ENCODE measurements at places on chromosomes 5 and 9.

DNA sequence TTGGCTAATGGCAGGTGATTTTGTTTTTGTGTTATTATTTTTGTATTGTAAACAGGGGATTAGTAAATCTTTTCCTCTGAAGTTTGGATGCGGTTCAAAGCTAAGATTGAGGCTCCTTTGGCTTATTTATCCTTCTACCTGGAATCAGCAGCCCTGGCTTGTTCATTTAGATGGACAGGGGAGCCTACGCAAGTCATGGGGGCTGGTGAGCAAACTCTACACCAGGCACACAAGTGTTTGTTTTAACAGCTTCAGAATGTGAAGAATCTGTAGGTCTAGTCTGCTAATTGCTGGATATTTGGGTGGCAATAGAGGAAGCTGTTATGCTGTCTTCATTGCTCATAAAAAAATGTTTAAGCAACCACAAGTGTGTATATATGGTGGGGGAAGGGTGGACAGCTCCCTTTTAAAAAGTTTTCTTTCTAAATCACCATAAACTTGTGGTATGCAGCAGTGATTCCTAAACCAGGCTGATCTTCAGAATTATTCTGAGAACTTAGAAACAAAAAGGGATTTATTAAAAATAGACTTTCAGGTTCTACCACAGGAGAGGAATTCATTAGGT is 20.7 kb downstream of the ZNF462 start:
- no peak for DNase-seq

GRCh38 chr9:24041160-24041690 is 215.2 kb upstream of the ELAVL2 start:
- no peak for DNase-seq

- no peak for DNase-seq
Observed at GRCh38 chr5:160297776-160298175, 14.6 kb downstream of the CCNJL start.

GRCh38 chr5:32475334-32476097 is 31.0 kb upstream of the ZFR start:
- no peak for DNase-seq

DNA sequence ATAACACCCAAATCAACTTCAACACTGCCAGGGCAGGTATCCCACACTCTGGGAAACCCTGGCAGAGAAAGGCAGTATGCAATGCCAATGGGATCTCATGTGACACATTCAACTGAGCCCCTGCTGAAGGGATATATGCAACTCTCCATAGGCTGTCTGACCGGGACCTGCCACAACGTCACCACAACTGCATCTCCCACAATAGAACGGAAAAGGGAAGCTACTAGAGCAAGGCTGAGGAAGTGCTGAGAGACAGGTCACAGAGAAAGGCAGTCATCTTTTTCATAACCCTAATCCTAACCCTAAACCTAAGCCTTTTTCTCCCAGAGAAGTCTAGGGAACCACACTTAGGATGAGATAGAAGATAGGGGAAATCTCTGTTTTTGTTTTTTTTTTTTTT is 345.9 kb upstream of the CD180 start:
- DNase-seq: no peak

- DNase-seq: no peak
Observed at GRCh38 chr9:32677931-32678330, 42.5 kb upstream of the TAF1L start.

DNA sequence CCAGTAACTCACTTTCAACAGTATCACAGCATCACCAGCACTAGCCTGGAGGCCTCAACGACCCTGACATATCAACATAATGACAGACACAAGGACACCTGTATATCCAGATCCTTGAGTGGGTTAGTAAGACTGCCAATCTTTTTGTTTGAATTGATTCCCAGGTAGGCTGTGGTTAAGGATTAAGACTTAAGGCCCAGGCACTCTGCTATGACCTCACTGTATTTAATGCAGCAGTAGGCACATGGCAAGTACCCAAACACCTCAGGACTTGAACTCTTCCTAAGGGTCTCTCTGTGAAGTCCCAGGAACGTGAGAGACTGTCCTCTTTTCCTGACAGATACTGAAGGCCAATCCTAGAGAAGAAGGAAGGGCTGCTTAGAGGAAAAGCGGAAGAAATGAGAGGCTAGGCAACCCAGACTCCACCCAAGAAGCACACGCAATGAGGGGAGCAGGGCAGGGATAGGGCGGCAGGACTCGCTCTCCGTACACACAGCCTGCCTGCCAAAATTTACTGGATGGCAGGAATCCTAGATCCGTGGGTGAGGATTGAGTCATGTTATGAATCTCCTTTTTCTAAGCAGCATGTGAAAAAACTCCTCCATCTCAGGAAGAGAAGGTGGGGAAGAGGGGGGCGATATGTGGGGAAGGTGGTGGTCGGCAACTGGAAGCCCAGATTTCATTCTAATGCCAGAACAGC is 93.4 kb downstream of the SIL1 start:
- DNase-seq: no peak

DNA sequence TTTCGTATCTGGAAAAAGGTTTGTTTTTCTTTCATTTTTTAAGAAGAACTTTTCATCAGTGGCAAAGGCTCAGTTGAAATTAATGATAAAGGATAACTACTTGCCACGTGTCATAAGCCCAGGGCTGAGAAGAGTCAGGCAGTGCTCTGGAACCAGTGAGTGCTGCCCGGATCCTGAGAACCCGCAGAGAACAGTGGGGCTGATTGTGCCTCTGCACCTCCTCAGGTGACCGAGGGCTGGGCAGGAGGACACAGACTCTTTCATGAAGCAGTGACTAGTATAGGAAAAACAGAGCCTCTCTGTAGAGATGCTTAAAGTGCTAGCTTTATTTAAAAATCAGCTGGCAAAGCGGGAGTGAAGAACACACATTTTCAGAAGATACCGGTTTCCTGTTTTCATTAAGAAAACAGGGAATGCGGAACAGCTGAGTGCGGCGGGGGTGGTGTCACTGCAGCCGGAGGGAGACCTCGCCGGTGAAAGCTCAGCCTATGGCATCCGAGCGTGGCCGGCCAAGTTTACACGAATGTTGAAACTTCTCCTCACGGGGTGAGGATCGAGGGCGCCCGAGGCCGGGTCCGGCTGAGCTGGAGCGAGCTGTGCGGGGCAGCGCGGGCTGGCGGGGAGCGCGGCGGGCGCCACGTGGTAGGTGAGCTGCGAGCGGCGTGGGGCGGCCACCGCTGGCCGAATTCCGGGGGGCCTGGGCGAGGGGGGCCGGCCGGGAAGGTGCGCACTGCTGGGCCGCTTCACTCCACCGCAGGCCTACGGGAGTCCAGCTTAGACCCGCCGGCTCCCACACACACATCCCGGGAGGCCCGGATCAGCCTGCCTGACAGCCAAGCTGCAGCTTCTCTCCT is 134.7 kb upstream of the DMRT1 start:
- no peak for DNase-seq

DNA sequence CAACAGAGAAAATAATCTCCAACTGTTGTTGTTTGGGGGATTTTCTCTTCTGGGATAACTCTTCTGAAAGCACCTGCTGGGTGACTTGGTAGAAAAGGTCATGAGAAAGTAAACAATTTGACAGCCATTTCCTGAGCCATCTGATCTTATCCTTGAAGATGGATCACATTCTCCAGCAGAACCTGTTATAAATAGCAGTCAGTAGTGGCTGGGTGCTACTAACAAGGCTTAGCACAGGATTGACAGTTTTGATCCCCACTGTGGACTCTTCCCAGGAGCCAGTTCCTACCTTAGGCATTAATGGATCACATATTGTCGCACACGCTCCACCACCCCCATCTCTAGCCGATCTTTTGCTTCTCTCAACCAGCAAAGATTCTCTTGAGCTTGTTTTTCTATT is 220.2 kb downstream of the PLK2 start:
- no peak for DNase-seq

GRCh38 chr9:126144196-126144595 is 182.4 kb upstream of the MVB12B start:
- no peak for DNase-seq

DNA sequence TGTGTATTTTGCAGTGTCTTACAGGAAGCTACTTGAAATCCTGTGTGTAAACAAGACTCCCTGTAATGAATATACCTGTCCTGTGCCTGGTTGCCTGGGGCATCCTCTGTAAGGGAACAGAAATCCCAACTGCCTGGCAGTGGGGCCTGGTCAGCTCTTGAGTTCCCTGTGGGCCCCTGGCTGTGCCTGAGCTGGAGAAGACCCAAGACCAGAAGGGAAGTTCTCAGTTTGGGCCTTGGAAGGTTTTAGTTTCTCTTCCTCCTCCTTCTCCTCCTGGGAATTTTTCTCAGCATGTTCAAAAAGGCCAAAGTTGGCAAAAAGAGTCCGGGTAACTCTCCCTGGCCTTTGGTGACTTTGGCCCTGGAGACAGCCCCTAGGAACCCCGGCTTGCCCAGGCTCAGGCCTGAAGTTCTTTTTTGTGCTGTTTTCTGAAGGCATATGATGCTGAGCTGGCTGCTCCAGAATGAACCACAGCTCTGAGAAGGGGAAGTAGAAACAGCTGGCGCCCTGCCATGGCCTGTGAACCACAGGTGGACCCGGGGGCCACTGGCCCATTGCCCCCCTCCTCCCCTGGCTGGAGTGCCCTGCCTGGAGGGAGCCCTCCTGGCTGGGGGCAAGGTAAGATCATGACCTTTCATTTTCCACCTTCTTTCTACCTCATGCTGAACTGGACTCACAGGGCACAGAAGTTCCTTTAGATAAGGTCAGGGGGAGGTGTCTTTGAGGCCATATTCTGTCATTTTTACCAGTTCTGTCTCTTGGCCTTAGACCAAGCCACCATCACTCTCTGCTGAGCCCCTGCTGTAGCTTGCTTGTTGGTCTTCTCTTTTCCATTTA is 5.8 kb downstream of the TMEM268 start:
- DNase-seq: no peak

GRCh38 chr5:1725641-1726468 is 73.8 kb downstream of the MRPL36 start:
- no peak for DNase-seq

GRCh38 chr5:73039082-73039481 is 81.3 kb upstream of the TMEM171 start:
- no peak for DNase-seq

Data from HEK293T (cell line).